ENCODE measurements at places on chromosomes 12 and 14.

DNA sequence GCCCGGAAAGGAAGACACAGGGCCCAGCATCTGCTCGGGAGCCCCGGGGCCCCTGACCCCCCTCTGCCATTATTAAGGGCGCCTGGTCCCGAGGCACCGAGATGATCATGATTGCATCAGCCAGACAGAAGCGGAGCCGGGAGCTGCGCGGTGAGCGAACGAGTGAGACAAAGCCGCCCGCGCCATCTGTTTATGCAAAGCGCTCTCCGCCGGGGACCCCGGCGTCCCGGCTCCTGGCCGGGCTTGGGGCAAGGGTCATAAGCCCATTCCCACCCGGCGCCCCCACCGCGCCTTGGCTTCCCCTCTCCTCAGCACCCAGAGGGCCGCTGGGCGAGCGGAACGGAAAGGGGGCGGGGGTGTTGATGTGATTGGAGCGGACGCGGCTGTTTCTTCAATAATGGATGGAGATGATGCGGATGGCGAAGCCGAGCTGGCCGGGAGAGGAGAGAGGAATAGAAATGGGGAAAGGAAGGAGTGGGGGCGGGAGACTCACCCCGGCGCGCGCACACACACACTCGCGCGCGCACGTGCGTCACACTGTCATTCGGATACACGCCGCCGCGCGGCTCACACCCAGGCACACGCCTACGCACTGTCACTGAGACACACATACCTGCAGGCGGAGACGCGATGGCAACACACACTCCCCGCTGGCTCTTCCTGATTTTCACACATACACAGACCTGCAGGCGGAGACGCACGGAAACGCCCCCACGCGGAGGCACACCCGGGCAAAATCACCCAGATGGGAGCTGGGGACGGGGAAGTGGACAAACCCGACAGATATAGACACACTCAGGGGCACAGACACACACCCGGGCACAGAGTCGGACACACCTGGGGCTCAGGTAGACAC, 10.7 kb downstream of the STAC3 start:
- DNase-seq, result no peak

- no peak for DNase-seq
Observed at GRCh38 chr12:90102957-90103652, 394.5 kb upstream of the ATP2B1 start.

DNA sequence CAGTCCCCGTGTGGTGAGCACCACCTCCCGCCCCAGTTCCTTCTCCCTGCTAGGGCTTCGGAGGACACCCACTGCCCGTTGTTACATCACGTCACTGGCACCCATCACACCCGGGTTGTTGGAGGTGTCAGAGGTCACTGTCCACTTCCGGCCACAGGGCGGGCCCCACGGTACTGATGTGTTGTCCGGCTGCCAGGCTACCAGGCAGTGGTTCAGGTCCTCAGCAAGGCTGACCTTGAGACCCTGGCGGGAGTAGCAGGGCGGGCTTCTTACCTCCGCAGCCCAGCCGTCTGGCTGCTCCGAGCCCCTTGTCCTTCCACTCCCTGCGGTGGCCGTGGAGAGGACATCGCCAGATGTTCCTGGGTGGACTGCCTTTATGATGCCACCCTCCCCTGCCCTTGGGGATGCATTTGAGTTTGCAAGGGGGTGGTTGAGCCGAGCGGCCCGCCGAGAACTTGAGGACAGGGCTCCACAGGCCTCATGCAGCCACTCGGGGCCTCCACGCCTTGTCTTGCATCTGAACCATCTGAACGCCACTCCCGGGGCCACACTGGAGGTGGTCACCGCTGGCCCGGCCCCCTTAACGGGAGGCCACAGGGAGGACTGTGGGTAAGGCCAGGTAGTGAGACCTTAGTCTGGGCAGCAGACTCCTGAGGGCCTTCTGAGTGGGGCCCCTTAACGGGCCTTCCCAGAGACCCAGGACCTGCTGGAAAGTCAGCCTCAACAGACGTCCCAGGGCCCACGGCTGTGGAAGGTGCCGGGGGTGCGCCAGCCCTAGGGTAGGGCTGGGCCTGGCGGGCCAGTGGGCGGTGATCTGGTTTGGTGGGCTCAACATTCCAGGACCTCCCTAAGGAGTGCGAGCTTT, 27.1 kb upstream of the PLD4 start:
- no peak for DNase-seq

- no peak for DNase-seq
Observed at GRCh38 chr12:79435742-79436141, 255.0 kb downstream of the PAWR start.

GRCh38 chr12:47383942-47384341, 304.2 kb upstream of the AMIGO2 start:
- no peak for DNase-seq

- DNase-seq, result no peak
Observed at GRCh38 chr12:47160316-47161244, 80.8 kb upstream of the AMIGO2 start.
